ENCODE measurements at places on chromosomes 3 and 15.

GRCh38 chr3:69738315-69738714, 949 bp upstream of the MITF start:
- DNase-seq, result no peak

DNA sequence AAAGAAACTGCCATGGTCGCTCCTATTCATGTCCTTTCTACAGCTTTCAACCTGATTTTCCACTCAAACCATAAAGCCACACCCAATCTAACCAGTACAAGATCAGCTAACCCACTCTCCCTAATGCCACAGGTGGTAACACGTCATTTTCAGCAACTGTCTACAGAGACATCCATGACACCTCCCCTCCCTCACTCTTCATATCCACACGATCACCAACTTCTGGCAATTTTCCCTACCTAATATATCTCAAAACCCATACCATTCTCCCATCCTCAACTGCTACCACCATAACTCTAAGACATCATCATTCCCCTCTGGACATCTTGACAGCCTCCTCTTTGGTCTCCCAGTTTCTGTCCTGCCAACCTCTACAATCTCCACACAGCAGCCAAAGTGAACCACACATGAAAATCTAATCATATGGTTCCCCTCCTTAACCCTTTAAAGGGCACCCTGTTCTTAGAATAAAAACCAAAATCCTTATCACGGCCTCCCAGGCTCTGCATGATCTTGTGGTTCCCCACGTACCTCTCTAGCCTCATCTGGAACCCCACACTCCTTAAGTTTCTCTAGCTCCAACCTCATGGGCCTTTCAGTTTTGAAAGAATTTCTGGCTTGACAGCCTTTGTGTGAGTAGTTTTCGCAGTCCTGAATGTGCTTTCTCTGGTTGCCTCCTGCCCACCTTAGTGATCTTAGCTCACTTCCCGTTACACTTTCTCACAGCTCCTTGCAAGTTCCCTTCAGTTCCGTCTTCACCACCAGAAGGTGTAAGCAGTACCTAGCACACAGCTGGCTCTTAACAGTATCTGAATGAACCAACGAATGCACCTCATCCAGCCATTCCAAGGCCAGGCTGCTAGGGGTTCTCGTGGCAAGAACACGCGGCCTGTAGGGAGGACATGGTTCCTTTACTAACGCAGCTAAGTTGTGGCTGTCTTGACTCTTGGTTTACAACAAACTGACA, 33.4 kb downstream of the SPINK8 start:
- no peak for DNase-seq

GRCh38 chr3:151404316-151404715, 19.8 kb upstream of the P2RY12 start:
- DNase-seq, result no peak

DNA sequence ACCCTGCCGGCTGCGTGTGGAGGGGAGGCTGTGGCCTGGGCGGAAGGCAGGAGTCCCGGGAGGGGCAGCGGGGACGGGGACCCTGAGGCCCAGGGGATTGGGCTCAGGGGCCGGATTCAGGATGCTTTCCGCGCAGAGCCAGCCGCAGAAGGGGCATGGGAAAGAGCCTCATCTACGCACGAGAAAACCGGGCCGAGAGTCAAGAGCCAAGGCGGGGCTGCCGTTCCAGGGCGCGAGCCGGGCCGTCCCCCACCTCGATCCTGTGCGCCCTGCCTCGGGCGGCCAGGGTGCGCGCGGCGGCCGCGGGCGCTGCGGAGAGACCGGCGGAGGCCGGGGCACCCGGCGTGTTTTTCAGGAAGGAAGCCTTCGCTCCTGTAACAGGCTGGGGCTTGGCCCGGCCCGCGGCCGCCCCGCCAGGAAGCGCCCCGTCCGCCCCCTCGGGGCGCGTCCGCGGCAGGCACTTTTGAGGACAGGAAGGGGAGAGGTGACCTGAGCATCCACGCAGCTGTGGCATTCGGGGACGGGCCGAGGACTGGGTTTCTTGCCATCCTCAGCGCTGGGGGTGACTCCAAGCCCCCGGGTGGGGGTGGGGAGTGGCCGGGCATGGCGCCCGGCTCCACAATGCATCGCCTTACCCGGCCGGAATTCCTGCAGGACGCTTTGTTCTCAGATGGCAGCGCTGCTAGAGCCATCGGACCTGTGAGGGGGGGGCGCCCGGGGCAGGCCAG, 62.3 kb upstream of the GATA2 start:
- DNase-seq, result no peak

- no peak for DNase-seq
These were observed 27.9 kb downstream of the PLA1A start for GRCh38 chr3:119625451-119626153.

DNA sequence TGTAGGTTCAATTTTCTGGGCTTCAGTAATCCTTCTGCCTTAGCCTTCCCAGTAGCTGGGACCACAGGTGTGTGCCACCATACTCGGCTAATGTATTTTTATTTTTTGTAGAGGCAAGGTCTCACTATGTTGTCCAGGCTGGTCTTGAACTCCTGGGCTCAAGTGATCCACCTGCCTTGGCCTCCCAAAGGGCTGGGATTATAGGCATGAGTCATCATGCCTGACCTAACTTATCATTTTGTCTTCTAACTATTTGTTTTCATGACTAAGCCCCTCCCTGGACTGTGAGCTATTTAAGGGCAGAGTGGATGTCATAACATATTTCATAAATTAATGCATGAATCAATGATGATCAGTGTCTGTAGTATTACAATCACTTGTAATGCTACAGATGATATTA, 56.1 kb upstream of the PIAS1 start:
- DNase-seq, result no peak

DNA sequence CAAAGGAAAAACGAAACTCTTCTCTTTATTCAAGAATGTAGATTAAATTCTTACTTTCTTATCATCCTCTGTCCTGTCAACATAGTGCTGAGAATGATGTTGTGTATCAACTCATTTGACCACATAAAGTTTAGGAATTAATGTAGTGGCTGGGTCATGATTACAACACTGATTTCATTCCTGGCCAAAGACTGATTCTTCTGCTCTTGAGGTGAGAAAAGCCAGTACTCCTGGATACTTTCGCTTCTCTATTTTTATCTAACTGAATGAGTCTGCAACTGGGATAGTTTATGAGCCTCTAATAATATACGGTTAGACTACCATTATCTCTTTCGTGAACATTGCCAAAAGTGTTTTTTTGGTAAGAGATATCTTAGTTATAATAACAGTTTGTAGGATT, 173.0 kb downstream of the LPP start:
- no peak for DNase-seq

DNA sequence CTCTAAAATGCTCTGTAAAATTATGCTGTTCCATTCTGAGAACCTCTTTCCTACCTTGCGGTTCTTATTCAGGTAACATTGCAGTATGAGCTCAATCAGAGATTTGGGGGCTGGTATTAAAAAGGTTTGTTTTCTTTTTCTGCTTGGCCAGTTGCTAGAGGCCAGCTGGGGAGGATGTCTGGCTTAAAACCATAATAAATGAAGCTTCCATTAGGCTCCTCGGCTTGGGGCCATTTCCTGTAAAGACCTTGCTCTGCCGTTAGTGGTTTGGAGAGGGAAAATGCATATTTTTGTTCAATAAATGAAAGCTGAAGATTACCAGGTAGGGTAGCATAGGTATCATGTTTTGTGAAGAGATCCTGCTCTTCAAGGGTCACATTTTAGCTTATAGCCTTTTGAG, 55.2 kb downstream of the MCTP2 start:
- DNase-seq, result no peak
